CD8-positive, alpha-beta T cell (primary cell): ENCODE measurements at places on chromosomes 3 and 15. TPM values are rescaled to one million over a fixed set of nuclear protein-coding genes. Genes with fewer than 3 reads are reported as not detected.

AHSG gene
- not detected for total RNA-seq

ST8SIA2 gene
- not detected for total RNA-seq

UBAP1L gene
- total RNA-seq, result 5.9 TPM

AGBL1 gene
- total RNA-seq, result not detected

FANCI gene
- 5.1 TPM for total RNA-seq

RABL3 gene
- total RNA-seq, result 15.2 TPM

NANOGP8 gene
- not detected for total RNA-seq

TBCCD1 gene
- 10.6 TPM for total RNA-seq

IQCF5 gene
- total RNA-seq, result not detected

HIGD2B gene
- total RNA-seq, result not detected

ITIH3 gene
- total RNA-seq, result not detected

PLS1 gene
- 2.0 TPM for total RNA-seq

UROC1 gene
- total RNA-seq, result not detected

KCNMB2 gene
- not detected for total RNA-seq

LYZL4 gene
- not detected for total RNA-seq

GASK1A gene
- 0.19 TPM for total RNA-seq

GOLGA6L24 gene
- not detected for total RNA-seq

TIMP4 gene
- total RNA-seq, result not detected

DUOX2 gene
- 0.05 TPM for total RNA-seq

CHRNA7 gene
- total RNA-seq, result not detected

ZNF501 gene
- 0.75 TPM for total RNA-seq

SLC28A1 gene
- total RNA-seq, result not detected
